HuH-7 (cell line): ENCODE measurements at places on chromosomes 4 and X.

DNA sequence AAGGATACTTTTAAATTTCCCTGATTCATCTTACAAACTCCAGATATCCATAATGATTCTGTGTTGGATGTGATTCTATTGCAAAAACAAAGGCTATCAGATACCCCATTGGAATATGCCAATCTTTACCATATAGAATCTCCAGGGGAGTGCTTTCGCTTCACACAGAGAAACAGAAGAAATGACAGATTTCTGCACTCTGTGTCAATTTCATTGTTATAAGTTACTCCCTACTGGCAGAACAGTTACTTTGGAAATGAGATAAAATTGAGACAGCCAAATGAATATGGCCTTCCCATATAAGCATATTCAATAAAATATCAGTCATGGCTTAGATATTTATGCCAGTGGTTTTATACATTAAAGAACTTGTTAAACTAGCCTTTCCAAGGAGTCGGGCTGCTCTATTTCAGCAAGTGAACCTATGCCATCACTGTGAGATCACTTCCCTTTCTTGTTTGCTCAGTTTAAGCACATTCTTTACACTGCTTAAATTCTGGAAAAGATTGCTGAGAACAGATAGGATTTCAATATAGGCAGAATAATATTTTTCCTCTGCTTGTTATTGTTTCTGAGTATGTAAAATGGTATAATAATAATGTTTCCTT is 127.5 kb upstream of the ANXA10 start:
- DNase-seq = no peak

DNA sequence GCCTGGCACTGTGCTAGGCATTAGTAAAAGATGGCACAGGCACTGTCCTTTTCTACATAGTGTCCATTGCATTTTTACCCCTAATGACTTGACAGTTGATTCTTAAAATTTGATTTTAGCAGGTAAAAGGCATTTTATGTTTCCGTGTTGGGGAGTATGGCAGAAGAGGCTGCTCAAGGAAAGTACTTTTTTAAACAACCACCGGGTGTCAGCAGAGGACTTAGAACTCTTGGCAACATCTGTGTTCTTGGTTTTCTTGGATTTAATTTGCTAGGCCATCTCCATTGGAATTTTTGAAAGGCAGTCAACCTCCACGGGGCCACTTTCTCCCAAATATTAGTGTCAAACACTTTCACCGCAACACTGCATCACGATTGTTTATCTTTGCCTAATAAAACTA is 102.9 kb downstream of the TSPAN7 start:
- DNase-seq = peak; percentile 5

DNA sequence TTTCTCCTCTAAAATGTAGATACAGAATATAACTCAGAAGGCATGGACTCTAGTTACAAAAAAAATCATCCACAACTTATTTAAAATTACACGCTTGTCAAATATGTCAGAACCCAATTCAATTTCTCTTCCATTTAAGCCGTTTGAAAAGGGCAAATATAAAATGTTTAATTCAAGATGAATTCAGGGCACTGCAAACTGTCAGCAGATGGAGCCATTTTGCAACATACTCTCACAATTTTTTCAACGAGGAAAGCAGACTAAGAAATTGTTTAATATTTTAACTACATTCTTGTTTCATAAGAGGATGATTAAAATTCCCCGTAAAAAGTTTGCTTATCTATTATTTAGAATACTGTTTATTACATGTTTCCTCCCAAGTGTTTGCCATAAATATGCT is 321.3 kb upstream of the CPXCR1 start:
- no peak for DNase-seq

DNA sequence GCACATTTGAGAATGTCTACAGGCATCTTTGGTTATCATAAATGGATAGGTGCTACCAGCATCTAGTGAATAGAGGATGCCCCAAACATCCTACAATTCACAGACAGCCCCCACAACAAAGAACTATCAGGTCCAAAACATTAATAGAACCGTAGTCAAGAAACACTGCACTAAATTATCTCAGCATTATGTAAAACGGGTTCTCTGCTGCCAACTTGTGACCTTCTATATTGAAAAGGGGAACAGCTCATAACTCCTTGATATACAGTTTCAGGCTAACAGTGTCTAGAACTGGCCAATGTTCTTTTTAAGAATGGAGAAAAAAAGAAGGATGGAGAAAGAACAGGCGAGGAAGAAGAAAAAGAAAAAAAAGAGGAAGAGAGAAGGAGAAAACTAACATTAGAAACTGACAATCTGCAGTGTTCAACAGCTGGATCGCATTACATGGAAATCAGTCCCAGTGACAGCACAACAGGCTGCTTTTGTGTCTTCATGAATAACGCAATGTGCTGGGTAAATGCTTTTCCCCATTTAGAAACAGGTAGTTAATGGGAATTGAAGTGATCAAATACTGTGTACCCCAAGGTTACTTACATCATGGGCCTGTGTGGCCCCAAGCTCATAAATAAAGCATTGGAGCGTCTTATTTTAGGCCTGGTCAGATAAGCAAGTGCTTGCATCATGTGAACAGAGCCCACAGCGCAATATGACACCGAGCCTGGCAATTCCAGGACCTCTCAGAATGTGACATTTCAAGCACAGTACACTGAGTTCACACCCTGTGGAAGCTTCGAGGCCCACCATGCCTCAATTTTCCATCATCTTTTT is 339.5 kb downstream of the DHX15 start:
- DNase-seq = no peak

- no peak for DNase-seq
Observed at GRCh38 chr4:108346818-108347210, 178.1 kb upstream of the LEF1 start.
